ENCODE measurements at places on chromosomes 7 and 10.
A peak's percentile ranks its signal among the peaks of the same experiment; 100 is the strongest.

GRCh38 chr7:132919771-132920170 is 162.1 kb downstream of the CHCHD3 start:
- no peak for DNase-seq

DNA sequence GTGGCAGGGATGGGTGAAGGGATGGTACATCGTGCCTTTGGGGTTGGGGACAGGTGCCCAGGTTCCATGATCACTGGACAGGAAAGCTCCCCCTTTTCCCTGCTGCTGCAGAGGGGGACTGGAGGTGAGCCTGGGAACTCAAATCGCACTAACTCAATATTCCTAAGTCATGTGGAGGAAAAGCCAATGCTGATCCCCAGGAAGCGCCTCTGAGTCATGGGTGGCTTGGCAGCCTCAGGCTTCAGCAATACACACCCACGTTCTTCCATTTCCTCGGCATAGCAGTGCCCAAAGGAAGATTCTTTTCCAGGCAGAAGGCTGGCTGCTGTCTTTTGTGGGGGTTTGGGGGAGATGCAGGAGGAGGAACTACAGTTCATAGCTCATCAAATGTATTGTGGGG is 165.8 kb downstream of the CCDC3 start:
- no peak for DNase-seq

GRCh38 chr7:150784120-150784736 is 15.9 kb downstream of the TMEM176B start:
- no peak for DNase-seq

DNA sequence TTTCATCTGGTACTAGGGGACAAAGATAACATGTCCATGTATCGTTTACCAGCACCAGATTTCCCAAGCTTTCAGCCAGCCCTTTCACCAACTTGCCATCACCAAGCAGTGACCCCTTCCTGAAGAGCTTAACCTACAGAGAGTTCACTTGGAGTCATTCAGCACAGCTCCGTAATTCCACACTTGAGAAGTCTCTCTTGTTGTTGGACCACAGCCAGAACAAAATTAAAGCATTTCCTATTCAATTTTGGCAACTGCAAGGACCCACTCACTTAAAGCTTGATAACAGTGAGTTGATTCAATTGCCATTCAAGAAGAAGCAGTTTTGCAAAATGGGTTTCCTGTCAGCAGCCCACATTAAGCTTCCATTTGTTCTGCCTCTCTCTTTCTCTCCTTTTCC is 88.5 kb upstream of the LRRTM3 start:
- DNase-seq, result no peak

DNA sequence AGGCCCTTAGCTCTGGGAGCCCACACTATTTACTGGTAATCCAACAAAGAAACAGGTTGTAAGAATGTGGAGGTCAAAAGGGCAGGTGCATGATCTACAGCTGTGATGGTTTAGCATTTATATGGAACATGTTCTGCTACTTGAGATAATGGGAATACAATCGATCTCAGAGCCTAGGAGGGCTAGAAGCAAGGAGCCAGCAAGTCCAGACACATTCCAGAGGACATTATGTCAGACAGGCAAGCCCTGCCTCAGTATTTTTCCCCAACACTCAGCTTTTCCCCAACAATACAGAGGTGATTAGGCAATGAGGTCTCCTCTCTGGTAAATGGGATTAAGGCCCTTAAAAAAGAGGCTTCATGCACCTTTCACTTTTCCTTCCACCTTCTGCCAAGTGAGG is 21.4 kb upstream of the GNAT3 start:
- no peak for DNase-seq

DNA sequence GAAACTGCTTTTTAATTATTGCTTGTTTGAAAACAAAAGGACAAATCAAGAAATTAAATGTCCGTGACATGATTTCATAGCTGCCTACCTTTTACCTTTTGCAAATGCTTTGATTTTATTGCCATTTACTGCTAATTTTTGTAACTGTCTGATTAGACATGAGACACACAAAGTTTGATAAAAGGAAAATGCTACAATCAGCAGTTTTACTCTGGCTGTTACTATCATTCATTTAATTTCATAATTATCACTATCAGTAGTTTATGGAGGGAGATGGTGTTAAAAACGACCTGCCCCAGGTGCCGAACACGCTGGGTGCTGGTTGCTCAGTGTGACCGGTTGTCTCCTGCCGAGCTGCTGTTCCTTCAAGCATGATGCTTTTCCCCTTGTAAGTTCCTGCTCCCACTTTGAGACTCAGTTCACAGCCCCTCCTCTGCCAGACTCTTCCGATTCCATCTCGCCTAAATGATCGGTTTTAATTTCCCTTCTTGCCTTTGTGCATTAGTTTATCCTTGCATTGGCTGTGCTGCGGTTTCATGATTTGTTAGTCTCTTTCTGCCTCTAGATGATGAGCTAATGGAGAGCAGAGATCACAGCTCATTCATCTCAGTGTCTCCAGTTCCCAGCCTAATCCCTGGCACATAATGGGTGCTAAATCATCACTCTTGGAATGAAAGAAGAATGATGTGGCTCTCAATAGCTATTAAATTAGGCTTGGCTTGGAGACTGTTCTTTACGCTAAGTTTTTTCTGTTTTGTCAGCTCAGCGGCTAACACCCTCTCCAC is 110.6 kb downstream of the PFKFB3 start:
- no peak for DNase-seq

DNA sequence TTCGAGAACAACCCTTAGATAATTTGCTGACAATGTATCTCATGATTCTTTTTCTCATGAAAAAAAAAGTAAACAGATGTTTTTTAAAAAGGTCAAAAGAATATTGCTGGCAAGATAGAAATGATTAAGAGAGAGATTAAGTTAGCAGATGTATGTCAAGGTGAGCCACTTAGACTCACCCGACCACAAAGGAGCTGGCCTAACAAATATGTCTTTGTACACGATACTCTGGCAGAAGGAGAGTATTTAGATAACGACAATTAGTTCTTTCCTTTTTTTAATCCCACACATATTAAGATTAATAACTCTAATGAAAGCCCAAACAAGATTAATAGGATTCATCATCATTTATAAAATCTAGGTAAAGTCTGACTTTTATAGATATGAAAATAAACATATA is 156.7 kb downstream of the RAPGEF5 start:
- DNase-seq, result no peak

DNA sequence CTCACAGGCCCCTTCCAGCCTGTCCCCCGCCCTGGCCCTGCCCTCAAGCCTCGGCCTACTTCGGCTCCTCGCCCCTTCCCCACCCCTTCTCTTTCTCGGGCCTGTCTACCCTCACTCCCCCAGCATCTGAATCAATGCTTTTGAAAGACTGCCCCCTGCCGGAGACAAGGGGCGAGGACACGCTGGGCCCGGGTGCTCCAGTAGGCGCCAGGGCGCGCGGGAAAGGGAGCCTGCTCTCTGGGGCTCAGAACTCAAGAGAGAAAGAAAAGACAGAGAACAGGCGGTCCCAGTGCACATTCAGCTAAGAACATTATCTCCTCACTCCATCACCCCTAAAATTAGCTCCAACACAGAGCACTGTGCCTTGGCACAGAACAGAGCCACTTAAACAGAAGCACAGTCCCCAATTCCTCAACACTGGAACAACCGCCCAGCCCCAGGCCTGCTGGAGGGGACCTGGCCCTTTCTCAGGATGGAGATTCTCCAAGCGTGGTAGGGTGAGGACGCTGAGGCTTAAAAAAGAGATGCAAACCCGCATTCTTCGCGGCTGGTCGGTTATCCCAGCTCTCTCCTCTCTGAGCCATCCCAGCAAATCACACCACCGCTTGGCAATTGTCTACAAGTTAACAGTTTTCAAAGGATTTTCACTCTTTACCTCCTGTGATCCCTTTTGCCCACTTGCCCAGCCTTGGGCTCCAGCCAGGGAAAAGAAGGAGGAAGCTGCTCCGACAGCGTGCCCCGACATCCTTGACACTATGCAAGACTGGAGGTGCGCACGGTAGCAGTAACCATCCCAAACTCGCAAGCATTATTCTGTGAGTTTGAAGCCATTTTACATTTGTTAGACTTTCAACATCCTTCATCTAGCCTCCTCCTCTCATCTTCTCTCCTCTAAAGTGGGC is 2.1 kb downstream of the GIGYF1 start:
- peak; percentile 72 for DNase-seq

- no peak for DNase-seq
Measured at GRCh38 chr7:19368491-19368925, 223.3 kb upstream of the FERD3L start.

- DNase-seq, result no peak
Measured at GRCh38 chr7:44148166-44148565, 7.0 kb upstream of the MYL7 start.

DNA sequence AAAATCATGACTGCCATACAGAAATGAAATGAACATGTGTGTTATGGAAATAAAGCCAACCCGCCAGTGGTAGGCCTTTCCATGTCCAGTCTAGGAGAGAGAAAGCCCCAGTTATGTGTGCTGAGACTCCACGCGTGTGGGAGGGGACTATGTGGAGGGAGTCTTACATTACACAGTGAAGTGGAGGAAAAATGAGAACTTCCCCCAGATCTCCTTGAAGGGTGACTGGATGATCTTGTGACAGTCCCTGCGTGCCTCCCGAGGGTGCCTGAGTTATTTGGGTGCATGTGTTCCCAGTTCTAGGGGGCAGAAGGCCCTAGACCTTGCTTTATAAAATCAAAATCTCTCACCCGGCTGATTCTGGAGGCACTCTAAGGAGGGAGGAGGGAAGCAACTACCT is 24.2 kb downstream of the UPP1 start:
- DNase-seq, result no peak

- DNase-seq, result peak; percentile 57
Measured at GRCh38 chr7:113774182-113774807, 144.5 kb downstream of the PPP1R3A start.

GRCh38 chr10:28925121-28925663 is 247.9 kb downstream of the BAMBI start:
- DNase-seq, result no peak

DNA sequence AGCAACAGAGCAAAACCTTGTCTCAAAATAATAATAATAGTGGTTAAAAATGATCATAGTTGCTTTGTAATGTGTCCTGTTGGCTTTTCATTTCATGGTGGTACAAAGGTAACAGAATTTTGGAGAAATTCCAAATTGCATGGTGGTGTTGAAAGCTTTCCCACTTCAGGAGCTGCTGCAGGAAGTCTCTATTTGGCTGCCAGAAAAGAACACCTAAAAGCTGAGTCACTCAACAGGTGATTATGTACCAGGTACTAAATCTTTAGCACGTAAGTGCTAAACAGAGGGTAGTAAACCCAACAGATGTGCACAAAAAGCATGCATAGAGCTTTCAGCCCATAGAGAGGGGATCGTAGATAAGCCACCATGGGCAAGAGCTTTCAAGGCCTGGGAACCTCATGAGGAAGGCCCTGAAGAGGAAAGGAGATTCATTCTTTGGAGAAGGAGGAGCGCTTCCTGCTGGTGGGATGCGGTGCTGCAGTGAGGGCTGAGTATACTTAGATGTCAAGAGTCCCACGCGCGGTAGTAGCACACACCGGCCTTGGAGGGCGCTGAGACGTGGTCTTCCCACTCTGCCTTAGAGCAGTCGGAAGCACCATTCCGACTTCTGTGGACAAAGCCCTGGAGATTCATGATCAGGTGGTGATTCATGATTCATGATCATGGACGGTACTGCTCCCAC is 118.7 kb downstream of the RALA start:
- DNase-seq, result peak; percentile 40

- DNase-seq, result no peak
Measured at GRCh38 chr10:88682491-88682890, 18.2 kb downstream of the LIPF start.

DNA sequence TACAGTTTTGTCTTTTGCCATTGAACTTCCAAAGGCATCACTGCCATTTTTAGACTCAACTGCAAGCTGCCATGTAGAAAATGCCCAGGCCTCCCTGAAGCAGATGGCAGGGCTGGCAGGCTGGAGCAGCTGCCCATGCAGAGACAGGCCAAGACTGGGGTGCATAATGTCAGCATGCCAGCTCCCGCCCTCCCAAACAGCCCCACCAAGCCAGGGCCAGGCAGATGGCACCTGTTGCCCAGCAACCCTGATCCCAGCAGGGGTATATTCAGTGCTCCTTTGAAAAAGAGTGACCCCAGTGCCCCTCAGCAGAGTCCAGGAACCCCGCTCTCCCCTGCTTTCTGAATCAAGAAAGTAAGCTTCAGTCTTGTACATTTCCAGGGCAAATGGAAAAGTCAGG is 32.6 kb downstream of the VSTM4 start:
- DNase-seq, result peak; percentile 27

DNA sequence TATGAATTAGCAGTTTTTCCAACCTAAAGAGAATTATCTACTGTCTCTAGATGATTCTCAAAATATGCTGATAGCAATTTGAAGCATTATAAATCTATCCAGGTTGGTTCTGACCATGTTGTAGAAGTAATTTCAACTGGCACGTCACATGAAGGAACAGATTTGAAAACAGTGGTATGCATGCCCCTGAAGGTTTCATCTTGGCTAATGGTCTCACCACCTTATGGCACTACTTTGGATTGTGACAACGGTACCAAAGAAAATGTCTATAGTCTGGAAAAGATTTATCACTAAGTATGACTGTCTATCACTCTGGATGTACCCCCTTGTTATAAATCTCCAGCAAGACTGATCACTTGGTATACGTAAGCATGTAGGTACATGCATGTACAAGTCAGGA is 723.1 kb upstream of the GALNT17 start:
- DNase-seq, result no peak

DNA sequence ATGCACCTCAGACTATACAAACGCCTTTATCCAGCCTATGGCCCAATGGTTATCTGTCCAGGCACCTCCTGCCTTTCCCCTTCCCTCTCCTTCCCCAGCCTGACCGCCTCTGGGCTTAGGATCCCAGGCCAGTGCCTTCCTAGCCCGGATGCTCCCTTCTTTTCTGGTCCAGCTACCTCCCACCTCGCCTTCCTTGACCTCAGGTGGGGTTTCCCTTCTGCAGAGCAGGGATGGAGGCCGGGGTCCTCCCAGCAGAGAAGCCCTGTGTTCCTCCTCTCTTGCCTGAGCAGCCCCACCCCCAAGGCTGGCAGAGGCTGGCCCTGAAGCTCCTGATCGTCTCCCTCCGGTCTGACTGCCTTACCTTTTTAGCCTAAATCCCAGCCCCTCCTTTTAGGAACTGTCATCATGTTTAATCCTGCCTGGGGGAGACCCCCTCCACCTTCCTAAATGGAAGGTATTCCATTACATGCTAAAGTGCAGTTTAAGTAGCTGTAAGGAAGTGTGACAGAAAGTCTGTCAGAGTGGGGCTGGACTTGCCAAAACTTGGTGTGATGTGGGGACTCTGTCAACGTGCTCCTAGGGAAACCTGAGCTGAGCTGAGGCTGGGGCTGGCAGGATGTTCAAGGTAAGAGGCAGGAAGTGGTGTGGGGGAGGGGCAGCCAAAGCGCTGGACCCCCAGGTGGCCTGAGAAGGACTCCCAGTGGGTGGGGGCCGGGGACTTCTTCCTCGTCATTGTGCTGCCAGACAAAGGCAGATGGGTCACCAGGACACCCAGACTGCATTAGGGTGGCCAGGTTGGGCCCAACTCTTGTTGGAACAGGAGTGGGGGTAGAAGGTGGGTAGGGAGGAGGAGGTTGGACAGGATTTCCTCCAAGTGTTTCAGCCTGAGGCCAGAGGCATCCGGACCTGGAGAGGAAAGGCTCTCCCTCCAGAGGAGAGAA is 39.5 kb downstream of the LBX1 start:
- peak; percentile 12 for DNase-seq

GRCh38 chr10:77056650-77057049 is 581.0 kb downstream of the KCNMA1 start:
- DNase-seq, result no peak

- DNase-seq, result no peak
Measured at GRCh38 chr10:79132681-79133381, 64.1 kb downstream of the ZMIZ1 start.
